ENCODE measurements at places on chromosomes 2 and 18.

GRCh38 chr2:33015421-33016142 is 68.8 kb downstream of the LTBP1 start:
- no peak for DNase-seq

GRCh38 chr2:101892377-101892776 is 99.4 kb upstream of the IL1R2 start:
- DNase-seq = no peak

GRCh38 chr18:61912476-61912875 is 19.7 kb upstream of the RNF152 start:
- DNase-seq = no peak

DNA sequence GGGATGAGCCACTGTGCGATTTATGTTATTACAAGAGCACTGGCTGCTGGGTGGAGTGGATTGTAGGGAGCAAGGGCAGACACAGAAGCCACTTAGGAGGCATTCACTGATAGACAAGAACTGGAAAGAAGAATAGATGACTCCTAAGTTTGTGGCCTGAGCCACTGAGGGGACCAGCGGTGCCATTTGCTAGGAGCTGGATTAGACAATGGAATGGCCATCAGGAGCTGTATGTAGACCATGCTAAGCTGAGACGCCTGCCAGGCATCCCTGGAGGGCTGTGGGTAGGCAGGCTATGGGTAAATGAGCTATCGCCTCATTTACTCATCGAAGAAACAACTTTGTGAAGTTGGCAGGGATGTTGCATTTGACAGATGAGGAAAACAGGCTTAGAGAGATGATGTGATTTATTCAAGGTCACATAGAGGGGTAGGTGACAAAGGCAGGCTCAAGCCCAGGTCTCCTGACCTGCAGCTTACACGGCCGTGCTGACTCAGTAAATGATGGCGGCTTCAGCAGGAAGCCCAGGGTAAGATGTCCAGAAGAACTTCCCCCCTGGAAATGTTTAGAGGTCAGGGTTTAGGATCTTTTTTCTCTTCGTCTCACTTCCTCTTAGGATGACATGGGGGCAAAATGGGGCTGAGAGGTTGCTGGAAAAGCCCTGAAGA is 2.8 kb downstream of the MFSD2B start:
- no peak for DNase-seq

DNA sequence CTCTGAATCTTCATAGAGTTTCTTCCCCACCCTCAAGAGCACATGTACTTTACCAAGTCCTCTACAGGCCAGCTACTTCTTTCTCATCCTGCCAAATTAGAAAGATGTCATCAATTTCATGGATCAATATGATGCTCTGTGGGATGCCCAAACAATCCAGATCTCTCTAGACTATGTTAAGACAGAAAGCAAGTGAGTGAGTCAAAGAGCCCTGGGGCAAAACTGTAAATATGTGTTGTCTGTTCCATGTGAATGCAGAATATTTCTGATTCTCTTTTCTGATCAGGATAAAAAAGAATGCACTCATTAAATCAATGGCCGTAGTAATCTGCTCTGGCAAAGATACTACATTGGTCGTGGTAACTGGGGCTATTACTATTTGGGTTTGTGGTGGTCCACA is 53.1 kb upstream of the ROCK2 start:
- DNase-seq = no peak

- DNase-seq = no peak
These were observed 219.3 kb upstream of the APCDD1 start for GRCh38 chr18:10234912-10235660.

GRCh38 chr2:239438995-239439753 is 38.4 kb upstream of the HDAC4 start:
- no peak for DNase-seq

GRCh38 chr18:77373730-77374445 is 124.2 kb downstream of the GALR1 start:
- DNase-seq = no peak

GRCh38 chr2:205692104-205692503 is 9.8 kb downstream of the NRP2 start:
- no peak for DNase-seq

GRCh38 chr2:182379241-182379640 is 47.6 kb downstream of the PDE1A start:
- no peak for DNase-seq

DNA sequence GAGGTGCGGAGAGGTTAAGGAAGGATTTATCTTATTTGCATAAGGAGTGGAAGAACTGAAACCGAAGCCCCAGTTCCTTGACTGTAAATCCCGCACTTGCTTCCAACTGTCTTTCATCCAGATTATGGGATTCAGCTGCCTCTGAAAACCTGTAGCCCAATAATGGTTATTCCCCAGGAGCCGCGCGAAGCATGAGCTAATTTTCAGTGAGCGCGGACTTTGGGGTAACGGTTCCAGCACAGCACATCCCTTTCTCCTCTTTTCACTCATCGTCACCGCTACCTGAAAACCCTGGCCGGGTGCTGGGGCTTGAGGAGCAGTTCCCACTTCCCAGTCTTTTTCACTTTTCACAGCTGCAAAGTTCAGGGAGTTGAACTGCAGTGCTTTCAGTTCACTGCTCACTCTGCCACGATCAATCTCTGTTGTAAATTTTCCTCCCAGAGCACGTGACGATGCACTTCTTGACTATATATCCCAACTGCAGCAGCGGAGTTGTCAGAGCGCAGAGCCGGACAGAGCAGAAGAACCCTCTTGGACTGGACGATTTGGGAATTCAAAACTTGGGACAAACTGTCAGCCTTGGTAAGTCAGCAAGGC is at the start of gene KCNE4:
TSS of gene KCNE4 (plus strand) at position 498 of the 597 bp plus-strand sequence. CDS start 641 bp downstream, outside the sequence.
- DNase-seq = no peak

DNA sequence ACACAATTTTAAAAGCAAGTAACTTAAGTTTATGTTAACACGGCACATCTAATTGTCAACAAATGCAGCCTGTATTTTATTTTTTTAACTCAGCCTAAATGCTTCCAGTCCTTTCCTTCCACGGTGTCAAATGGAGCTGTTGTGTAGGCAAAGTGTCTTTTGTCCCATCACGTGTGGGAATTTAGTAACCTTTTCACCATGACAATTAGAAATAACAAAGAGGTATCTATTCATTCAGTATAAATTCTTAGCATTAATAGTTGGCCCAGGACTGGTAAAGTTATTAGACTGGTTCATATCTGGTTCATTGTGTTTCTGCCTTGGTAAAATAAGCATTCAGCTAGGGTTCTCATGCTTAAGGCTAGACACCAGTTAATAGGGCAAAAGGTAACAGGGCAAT is 47.9 kb downstream of the FRZB start:
- no peak for DNase-seq

DNA sequence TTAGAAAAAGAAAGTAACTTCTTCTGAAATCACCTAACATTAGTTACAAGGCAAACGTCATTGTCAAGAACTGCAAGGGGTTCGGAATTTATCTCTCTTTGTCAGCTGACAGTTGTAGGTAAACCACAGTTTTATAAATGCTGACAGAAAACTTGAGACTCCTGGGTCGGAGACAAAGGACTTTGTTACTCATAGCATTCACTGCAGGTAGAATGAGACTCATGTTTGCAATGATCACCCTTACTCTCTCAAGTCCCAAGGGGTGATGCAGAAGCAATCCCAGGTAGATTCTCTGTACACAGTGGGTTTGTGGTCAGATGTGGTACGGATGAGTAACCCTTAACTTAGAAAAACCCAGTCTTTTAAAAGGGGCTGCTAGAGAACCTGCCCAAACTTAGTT is 757.8 kb downstream of the TRIB2 start:
- no peak for DNase-seq

GRCh38 chr2:189465076-189465475 is 23.8 kb downstream of the WDR75 start:
- DNase-seq = no peak

DNA sequence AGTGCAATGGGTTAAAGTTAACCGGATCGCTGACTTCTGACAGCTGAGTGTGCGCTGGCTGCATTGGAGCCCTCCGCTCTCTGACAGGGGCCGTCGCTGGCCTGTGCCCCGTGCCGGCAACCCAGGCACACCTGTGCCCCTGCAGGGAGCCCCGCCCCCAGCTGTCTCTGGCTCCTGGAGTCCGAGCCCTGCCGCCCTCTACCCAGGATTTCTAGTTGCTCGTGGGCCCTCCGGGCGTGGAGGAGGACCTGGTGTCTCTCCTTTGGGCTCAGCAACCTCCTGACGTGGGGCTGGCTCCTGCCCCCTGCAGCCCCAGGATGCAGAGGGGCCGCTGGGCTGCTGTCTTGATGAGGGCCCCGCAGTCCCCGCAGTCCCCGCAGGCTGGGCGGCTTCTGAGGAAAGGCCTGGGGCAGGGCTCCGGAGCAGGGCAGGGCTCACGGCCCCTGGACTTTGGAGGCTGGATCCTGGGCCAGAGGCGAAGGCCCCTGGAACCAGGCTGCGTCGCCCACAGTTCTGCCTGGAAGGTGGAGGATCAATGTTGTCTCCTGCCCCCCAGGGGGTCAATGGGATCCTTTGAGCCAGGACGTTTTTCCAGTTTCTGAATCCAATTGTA is 172.8 kb downstream of the RNF144A start:
- no peak for DNase-seq

- no peak for DNase-seq
These were observed 1337.3 kb upstream of the DDX18 start for GRCh38 chr2:116477229-116477628.

DNA sequence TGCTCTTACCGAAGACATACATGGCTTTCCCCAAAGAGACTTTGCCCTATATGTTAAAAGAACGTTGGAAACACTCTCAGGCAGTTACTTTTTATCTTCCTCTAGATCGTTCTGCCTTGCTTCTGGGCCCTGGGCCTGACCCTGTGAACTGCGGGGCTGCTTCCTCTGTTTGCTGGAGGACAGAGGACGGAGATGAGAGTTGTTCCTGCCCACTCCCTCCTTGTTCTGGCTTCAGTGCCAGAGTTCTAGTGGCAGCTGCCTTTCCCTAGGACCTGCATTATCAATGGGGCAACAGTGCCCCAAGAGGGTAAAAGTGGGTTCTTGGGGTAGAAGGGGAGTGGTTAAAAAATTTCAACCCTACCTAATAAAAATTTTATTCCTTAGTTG is 6.5 kb upstream of the FN1 start:
- no peak for DNase-seq

DNA sequence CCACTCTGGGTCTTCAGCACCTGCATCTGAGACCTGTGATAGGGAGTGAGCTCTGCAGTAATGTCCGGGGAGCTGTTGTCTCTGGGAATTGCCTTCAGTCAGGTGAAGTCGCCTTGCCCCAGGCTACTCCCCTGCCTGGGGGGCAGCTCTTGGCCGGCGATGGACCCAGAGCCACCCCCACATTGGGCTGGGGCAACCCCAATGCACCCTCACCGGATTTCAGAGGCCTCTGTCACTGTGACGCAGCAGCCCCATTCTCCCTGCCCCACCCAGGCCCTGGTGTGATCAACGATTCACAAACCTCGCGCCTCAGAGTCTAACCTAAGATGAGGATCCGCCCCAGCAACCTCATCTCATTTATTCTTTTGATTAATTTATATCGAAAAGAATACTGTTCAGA is 303.6 kb downstream of the NDUFA10 start:
- no peak for DNase-seq

GRCh38 chr2:120875431-120875830 is 139.8 kb downstream of the GLI2 start:
- no peak for DNase-seq

DNA sequence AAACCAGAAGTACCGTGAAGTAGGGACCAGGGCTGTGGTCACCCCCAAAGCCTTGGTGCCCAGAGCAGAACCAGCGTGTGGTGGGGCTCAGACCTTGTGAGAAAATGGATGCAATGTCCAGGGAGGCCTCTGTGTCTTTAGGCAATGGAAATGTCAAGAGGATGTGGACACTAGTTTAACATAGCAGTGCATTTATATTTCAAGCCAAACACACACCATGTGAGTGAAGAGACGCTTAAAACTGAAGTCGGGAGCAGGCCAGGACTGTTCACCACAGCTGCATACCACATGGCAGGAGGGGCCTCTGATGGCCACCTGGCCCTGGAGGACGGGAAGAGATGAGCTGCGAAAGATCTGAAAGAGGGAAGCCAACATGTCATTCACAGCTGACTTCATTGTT is 87.3 kb upstream of the LDLRAD4 start:
- no peak for DNase-seq

DNA sequence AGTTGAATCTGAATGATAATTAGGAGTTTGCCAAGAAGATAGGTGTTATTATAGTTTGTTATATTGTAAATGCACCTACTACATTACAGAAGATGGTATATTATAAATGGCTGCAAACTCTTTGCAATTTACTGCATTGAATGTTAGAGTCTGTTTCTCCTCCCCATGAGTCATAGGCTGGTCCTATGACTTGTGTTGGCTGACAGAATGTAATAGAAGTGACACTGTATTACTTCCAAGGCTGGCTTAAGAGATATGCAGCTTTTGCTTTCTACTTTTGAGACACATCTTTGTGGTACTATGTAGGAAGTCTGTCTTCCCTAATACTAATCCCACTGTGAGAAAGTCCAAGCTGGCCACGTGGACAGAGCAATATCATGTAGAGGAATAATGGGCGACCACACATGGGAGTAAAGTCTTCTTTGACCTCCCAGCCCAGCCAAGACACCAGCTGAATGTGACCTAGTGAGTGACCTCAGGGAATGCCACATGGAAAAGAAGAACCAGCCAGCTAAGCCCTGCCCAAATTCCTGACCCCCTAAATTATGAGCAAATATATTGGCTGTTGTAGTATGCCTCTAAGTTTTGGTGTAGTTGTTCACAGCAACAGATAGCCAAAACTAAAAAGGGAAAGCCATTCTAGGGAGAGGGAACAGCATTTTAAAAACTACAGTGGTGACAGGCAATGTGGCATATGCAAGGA is 6.8 kb upstream of the DDX1 start:
- DNase-seq = no peak

- no peak for DNase-seq
These were observed 6.0 kb downstream of the MEIS1 start for GRCh38 chr2:66440708-66441497.

DNA sequence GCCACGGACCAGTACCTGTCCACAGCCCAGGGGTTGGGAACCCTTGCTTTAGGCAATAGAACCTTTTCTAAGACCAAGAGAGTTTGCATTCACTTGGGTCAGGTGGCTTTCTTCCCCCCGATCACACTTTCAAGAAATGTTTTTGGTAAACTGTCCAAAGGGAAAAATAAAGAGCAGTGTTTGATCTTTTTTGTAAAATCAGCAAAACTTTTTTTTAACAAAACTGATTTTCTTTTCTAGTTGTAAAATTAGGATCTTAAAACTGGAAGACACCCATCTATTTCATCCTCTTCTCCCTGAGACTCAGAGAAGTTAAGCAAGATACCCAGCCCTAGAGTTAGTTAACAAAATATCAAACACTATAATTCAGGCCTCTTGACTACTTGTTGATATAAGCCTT is 6.1 kb upstream of the SESTD1 start:
- DNase-seq = no peak
